ENCODE measurements at places on chromosomes 3 and 15.

DNA sequence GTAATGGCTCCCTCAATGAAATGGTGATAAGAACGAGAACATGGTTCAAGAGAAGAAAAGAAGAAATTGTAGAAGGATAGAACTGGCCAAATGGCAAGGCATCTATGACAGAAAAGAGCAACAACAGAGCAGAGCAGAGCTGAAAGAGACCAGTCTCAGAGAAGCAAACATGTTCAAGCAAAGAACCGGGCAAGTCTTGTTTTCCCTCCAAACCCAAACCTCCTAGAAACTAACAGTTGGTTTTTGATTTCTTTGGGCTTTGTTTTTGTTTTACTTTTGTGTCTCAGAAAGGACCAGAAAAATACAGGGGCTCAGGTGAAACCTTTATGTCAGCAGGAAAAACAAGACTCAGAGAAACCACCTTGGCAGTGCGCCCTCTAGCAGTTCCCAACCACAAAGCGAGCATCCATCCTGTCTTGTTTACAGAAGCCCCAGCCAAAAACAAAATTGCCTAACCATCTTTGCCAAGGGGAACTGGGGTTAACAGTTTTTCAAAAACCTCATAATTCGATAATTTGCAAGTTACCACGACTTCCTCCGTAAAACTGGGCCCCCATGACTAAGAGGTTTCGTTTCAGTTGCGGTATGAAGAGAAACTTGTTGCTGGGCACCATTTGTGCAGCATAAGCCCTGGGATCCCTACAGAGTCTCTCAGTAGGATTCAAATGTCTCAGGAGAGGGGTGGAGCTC, 159.2 kb upstream of the SLC24A5 start:
- peak; percentile 61 for DNase-seq

DNA sequence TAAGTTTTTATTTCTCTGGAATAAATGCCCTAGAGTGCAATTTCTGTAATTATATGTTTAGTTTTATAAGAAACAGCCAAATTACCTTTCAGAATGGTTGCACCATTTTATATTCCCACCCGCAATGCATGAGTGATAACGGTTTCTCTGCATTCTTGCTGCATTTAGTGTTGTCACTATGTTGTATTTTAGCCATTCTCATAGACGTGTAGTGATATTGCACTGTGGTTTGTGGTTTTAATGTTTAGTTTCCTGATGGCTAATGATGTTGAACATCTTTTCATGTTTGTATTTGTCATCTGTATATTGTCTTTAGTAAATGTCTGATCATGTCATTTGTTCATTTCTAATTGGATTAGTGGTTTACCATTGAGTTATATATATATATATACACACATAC, 73.0 kb upstream of the GOLIM4 start:
- peak; percentile 13 for DNase-seq

GRCh38 chr3:73677336-73678024, 52.7 kb upstream of the PDZRN3 start:
- DNase-seq, result no peak

DNA sequence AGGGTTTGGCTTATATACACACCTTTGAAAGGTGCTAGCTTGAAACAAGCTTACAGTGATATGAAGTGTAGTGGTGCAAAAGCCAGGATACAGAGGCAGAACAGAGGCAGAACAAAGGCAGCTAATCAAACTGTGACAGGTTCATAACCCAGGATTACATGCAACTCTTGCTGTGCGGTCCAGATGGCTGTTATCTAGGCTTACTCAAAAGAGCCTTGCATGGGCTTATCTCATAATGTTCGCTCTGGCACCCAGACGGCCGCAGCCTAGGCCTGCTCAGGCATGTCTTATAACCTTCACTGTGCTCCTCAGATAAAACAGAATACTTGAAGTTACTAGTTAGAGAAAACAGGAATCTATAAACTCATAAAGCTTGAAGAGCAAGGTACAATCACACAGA, 22.8 kb upstream of the NOX5 start:
- DNase-seq, result peak; percentile 98

- DNase-seq, result no peak
Measured at GRCh38 chr15:45631776-45632175, 3.1 kb upstream of the SQOR start.

DNA sequence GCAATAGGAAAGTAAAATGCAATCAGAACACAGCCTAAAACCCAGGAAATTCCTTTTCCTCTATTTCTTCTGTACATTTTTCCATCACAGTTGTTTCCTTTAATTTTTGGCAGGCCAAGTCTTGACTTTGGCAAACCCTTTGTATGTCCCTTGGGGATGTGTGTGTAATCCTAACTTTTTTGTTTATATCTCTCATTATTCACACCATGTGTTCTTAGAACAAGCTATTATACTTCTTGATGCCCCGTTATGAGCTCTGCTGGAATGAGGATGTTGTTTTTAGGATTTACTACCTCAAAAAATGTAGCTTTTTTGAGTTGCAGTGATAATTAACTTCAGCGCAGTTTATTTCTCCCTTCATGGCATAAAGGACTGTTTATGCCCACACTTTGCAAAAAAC, 123.4 kb downstream of the ABI3BP start:
- DNase-seq, result no peak

GRCh38 chr3:9957214-9957613, 5.0 kb upstream of the PRRT3 start:
- DNase-seq, result peak; percentile 51

DNA sequence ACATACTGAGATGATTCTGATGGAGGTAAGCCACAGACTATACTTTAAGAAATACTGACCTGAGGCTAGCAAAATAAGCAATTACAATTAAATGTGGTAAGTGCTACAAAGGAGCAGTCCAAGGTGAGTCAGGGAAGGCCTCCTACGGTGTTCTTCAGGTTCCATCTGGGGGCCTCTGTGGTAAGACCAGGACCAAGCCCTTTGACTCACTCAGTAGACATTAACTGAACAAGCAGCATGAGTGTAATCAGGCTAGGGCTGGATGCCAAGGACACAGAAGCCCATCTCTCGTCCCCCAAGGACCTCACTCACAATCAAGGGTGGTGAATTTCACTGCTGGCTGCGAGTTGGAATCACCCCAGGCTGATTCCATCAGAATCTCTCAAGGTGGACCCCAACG, 37.3 kb downstream of the DZIP1L start:
- DNase-seq, result no peak

DNA sequence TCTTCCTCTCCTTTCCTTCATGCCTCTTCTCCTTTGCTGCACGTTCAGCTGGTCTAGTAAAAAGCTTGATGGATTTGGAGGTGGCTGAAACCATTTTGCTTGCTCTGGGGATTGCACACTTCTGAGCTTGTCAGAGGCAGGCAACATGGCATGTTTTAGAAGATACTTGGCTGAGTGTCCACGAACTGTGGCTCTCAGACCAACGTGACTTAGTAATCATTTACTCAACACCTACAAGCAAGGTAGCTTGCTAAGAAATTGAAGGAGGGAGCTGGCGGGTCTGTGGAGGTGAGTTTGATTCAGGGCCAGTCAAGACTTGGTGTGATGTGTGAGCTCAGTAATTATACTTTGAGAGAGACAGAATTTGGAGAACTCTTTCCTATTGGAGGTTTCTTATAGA, 196.0 kb downstream of the LPP start:
- no peak for DNase-seq

GRCh38 chr3:54736459-54736858, 191.4 kb downstream of the LRTM1 start:
- DNase-seq, result no peak

- DNase-seq, result no peak
Measured at GRCh38 chr3:27571345-27571744, 87.2 kb upstream of the SLC4A7 start.
